ENCODE measurements at places on chromosomes 11 and 22. TPM values are rescaled to one million over a fixed set of nuclear protein-coding genes. Genes with fewer than 3 reads are reported as not detected.

The ZNF214 gene
- total RNA-seq, result not detected

GRCh38 chr11:104916442-104916841 is 18.2 kb upstream of the CASP12 start:
- H3K4me3 ChIP-seq, result peak overlapping the region; percentile 97
- no peaks in the 10 kb centered on the region for H3K36me3 ChIP-seq
- no peaks in the 10 kb centered on the region for H3K27me3 ChIP-seq
- H3K4me1 ChIP-seq, result peaks cover 30% of the 10 kb centered on the region

DNA sequence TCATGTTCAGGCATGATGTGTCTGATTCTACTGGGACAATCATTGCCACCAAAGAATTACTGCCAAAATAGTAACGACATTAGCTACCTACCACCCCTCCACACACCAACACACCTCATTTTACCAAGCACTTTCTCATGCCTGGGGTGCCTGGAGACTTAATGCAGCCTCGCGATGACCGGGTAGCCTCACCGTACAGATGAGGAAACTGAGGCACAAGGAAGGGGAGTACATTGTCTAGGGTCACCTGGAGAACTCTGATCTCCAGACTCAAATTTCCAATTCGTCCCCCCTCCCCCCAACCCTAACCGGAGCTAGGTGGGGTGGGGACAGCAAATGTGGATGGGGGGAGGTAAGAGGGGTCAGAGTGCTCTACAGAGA is 2.7 kb upstream of the RTN4RL2 start:
- peaks cover 31% of the 10 kb centered on the region for H3K4me1 ChIP-seq
- no peak for DNase-seq
- peak overlapping the region; percentile 87 for H3K4me3 ChIP-seq
- no peak overlapping the region for H3K27ac ChIP-seq

GRCh38 chr11:102464859-102465500 is 12.4 kb upstream of the TMEM123 start:
- peak overlapping the region; percentile 66 for H3K4me3 ChIP-seq
- peak overlapping the region; percentile 52 for H3K27ac ChIP-seq
- H3K4me1 ChIP-seq, result peaks cover 67% of the 10 kb centered on the region
- H3K36me3 ChIP-seq, result no peaks in the 10 kb centered on the region
- no peak for DNase-seq
- H3K27me3 ChIP-seq, result no peaks in the 10 kb centered on the region

The POTEH gene
- not detected for total RNA-seq

DNA sequence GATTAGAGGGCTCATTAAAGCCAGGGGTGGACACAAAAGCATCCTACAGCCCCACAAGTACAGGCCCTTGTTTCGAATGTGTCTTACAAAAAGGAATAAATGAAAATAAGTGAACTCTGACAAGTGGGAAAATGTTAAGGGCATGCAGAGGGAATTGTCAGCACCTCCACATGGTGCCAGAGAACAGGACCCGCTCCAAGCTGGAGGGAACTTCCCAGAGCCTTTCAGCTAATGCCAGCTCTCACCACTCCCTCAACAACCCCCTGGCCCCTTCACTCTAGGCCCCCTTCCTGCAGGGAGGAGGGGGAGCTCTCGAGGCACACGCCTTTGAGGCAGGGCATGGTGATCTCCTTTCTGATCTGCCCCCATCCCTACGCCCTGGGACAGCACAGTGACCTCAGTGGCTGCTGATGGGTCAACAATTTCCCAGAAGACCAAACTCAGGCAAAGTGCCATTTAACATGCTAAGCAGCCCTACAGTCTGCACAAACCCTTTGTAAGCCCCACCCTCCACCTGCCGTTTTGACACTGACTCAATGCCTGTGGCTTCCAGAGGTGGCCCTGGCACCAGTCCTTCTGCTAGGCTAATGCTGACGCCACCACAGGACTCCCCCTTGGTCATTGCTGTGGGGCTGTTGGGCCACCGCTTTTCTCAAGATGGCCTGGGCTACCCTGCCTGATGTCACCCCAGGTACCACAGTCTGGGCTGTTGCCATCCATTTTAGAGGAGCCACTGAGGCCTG is 12.5 kb upstream of the CHST1 start:
- no peaks in the 10 kb centered on the region for H3K4me1 ChIP-seq
- DNase-seq, result no peak

DNA sequence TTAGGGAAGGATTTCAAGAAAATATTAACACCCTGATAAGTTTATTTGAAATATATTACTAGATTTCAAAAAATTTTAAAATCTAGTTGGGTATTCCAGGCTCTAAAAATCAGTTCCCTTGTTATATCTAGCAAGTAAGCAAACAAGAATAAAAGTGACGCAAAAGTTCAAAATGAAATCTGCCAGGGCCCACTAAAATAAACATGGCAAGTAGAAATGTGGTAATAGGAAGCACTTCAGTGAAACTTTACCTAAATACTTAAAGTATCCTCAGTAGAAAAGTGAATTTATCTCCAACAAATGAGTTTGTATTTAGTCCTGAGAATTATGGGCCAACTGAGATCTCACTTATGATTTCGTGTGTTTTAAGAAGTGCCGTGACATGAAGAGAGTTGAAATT is 23.6 kb downstream of the POLD3 start:
- H3K4me3 ChIP-seq, result no peak overlapping the region
- no peak for DNase-seq
- no peaks in the 10 kb centered on the region for H3K4me1 ChIP-seq
- H3K27ac ChIP-seq, result no peak overlapping the region
- peaks cover 10% of the 10 kb centered on the region for H3K36me3 ChIP-seq

DNA sequence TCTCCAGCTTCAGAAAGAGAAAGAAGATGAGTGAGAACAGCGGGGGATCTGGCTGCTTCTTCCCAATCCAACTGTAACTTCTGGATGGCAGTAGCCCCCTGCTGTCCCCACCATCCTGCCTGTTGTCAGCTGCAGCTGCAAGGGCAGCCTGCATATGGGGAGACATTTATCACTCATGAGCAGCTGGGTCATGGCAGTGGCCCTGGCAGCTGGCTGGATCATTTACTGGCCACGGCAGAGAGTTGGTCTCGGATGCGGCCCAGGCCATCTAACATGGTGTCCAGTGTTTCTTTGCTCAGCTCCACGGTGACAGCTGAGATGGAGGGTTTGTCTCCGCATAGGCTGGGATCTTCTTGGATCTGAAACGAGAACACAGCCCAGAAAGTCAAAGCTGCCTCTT is 14.8 kb downstream of the COMMD9 start:
- no peak overlapping the region for H3K4me3 ChIP-seq
- no peaks in the 10 kb centered on the region for H3K27me3 ChIP-seq
- no peak for DNase-seq
- H3K27ac ChIP-seq, result no peak overlapping the region
- peaks cover 2% of the 10 kb centered on the region for H3K4me1 ChIP-seq

DNA sequence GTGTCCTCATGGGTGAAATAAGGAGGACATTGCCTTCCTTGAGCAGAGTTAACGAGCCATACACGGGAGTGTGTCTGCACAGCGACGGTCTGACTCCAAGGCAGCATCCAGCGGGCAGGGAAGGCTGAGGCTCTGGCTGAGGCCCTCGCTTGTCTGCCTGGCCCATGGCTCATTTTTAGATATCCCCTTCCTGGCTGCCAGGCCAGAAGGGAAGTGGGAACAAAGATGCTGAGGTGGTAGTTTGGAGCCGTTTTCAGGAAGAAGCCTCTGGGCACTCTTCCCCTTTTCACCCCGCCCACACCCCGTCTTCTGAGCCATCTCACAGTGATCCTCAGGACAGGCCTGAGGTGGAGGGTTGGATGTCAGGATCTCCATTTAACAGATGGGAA is 3.0 kb upstream of the SLCO2B1 start:
- peaks cover 5% of the 10 kb centered on the region for H3K27me3 ChIP-seq
- no peak for DNase-seq
- no peak overlapping the region for H3K4me3 ChIP-seq
- H3K36me3 ChIP-seq, result no peaks in the 10 kb centered on the region
- H3K27ac ChIP-seq, result no peak overlapping the region

DNA sequence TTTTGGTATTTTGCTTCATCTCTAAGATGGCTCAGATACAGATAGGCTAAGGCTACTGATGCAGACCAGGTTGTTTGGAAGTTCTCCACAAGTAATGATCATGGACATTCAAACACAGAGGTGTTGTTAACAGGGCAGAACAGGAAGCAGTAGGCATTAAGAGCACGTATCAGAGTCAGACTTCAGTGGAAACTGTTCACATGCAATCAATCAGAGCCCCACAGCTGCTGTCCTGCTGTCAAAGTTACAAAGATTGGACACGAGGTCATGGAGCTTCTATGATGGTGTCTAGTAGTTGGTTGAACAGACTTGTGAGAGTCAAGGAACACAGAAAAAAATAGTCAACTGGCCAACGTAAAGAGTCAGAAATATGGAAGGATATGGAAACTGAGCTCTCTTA is 19.8 kb downstream of the OR10D3 start:
- H3K27ac ChIP-seq, result no peak overlapping the region
- no peaks in the 10 kb centered on the region for H3K4me1 ChIP-seq
- H3K4me3 ChIP-seq, result no peak overlapping the region
- no peaks in the 10 kb centered on the region for H3K27me3 ChIP-seq
- no peaks in the 10 kb centered on the region for H3K36me3 ChIP-seq

Data from naive thymus-derived CD8-positive, alpha-beta T cell (primary cell).